ENCODE measurements at places on chromosomes 7 and 10.

- no peak for DNase-seq
Observed at GRCh38 chr7:44634839-44635591, 28.6 kb downstream of the OGDH start.

DNA sequence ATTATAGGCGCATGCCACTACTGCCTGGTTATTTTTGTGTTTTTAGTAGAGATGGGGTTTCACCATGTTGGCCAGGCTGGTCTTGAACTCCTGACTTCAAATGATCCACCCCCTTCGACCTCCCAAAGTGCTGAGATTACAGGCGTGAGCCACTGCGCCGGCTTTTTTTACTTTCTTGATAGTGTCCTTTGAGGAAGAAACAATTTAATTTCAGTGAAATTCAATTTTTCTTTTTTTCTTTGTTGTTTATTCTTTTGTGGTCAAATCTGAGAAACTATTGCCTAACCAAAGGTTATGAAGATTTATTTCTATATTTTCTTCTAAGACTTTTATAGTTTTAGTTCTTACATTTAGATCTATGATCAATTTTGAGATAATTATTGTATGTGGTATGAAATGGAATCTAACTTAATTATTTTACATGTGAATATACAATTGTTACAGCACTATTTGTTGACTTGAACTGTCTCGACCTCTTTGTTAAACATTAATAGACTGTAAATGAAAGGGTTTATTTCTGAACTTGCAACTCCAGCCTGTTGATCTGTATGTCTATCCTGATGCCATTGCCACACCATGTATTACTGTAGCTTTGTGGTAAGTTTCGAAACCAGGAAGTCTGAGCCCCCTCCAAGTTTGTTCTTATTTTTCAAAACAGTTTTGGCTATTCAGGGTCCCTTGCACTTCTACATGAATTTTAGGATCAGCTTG is 19.8 kb upstream of the RASSF4 start:
- no peak for DNase-seq

GRCh38 chr10:75358835-75359421 is 42.6 kb downstream of the ZNF503 start:
- DNase-seq = peak; percentile 87

DNA sequence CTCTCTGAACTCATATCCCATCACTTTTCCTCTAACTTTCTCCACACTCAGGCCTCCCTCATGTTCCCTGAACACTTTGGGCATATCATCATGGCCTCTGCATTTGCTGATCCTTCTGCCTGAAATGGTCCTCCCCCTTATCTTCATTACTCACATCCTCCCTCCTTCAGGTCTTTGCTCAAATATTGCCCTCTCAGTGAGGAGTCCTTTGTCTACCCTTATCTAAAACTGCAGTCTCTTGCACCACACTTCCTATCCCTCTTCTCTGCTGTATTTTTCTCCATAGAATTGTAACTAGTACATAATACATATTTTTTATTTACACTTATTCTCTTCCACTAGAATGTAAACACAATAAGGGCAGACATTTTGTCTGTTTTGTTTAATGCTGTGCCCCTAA is 41.7 kb downstream of the DNAJC1 start:
- DNase-seq = no peak

DNA sequence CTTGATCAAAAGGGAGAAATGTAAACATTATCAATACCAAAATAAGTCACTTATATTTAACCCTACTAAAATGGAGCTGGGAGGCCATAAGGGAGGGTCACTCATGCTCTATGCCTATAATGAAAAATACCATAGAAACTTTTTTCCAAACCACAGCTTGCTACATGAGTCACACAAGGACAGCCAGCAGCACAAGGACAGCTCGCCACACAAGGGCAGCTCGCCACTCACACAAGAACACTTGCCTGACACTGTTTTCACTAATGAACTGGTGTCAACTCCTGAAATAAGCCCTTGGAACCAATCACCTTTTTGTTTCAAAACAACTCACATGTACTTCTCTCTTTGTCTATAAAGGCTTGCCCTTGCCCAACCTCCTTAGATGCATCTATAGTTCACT is 43.3 kb downstream of the FRMPD2 start:
- DNase-seq = peak; percentile 55

DNA sequence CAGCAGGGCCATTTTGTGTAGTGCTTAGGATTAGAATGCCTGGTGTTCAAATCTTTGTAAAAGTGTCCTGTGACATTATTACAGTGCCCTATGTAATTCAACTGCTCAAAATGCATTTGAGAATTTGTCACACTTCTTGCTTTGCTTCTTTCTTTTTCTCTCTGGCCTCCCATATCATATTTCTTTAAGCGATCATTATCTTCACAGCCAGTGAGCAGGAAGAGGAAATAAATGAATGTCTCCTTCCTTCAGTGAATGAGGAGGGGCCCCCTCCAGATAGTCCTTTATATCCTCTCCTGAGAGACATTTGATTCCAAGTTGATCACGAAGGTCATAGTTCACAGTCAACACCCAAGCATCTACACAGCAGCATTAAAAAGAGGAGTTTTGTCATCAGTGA is 425.1 kb upstream of the NPVF start:
- no peak for DNase-seq

DNA sequence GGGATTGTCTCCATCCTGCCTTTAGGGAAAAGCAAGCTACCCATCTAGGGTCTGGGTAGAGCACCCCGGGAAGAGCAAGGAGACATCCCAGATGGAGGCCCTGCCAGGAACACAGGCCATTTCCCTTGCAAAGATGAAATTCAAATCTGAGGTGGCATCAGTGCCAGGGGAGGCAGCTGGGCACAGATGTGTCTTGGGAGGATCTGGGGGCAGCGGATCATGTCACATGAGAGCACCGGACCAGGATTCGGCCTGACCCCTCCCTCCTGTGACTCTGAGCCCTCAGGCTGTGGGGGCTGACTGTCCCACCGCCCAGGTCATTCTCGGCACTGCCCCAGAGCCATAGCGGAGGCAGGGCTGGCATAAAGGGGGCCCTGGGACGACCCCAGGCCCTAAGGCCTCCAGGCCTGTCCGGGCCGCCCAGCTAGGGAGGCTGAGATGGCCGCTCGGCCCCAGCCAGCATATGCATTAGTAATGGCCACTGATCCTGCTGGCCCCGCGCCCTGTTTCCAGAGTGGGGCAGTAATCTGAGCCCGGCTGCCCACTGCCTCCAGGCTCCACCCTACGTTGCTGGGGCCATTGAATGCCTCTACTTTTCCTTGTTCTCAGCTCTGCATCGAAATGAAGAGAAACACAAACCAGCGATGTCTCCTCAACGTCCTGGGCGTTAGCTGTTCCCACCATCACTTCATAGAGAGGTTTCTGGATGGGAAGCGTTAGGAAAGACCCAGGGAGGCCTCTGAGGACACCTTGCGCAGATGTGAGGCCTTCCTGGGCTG is 148.5 kb downstream of the UBE2H start:
- DNase-seq = no peak

DNA sequence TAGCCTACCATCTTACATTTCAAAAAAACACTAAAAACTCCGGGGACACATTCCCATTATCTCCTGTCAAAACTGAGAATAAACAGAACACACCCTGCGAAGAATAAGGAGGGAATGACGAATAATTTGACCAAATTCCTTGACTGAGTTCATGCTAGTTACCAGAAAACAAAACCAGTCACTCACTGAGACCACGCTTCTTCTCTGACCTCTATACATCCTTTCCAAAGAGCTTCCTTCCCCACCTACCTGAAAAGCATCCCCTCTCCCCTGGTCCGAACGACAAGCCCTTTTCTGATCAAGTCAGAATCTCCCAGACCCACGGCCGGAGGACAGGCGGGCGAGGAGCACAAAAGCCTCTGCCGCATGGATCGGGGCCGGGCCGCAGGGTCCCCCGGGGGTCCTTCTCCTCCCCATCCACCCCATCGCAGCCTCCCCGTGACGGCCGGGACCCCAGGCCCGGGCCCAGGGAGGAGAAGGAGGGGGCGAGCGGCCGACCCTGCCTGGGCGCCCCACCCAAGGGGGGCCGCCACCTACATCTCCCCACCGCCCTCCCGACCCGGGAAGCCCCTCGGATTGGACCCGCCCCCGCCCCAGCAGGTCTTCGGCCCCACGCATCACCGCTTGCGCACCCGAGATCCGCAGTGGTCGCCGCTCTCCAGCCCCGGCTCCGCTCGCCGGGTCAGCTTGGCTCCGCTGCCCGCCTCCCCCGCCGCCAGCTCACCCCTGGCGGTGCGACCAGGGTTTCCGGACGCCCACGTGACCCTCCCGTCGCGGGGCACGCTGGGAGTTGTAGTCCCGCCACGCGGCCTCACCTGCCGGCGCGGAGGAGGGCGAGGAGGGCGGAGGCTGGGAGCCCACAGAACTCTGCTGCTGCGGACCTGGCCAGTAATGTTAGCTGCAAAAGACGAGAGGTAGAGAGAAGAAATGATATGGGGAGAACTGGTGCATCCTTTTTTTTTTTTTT is at the start of gene SLC37A3:
TSS of gene SLC37A3 (minus strand) at position 747 of the 967 bp plus-strand sequence. CDS start 16,004 bp downstream, outside the sequence.
- DNase-seq = peak; percentile 78

DNA sequence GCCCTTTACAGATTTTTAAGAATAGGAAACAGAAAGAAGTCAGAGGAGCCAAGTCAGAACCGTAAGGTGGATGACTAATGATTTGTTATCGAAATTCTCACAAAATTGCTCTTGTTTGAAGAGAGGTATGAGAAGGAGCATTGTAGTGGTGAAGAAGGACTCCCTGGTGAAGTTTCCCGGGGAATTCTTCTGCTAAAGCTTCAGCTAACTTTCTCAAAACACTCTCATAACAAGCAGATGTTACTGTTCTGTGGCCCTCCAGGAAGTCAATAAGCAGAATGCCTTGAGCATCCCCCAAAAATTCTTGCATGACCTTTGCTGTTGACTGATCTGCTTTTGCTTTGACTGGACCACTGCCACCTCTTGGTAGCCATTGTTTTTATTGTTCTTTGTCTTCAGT is 152.9 kb downstream of the HGF start:
- DNase-seq = peak; percentile 61

GRCh38 chr7:73742753-73743641 is 4.4 kb upstream of the ABHD11 start:
- peak; percentile 70 for DNase-seq

GRCh38 chr10:130512936-130513335 is 376.7 kb downstream of the GLRX3 start:
- no peak for DNase-seq

DNA sequence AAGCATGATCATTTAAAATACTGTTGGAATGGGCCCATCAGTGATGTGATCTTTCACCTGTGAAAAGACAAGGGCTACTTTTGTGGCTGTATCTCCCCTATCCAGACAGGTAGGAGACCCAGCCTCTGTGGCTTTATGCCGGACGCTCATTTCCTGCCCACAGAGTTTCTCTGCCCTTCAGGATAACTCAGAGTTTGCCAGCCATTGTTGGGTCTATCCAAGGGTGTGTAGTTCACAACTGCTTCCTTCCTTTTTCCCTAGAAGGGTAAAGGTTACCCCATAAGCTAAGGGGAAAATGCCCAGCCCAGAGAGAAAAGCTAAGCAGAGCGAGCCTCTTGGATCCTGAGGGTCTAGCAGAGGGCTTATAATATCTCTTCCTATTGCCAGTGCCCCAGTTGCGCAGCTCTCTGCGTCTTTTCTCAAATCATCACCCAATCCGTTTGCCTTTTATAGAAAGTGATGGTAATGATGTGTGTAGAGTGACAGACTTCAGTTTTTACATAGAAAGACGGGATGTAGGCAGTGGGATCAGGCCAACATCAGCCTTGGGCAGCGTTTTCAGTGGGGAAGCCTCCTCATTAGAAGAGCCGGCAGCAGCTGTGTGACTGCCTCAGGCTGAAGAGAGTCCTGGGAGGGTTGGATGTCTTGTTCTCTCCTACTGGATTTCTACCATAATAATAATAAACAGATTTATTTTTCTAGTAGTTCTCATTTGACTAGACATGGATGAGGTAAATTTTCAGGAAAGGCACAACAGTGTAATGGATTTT is 80.5 kb downstream of the MET start:
- no peak for DNase-seq

DNA sequence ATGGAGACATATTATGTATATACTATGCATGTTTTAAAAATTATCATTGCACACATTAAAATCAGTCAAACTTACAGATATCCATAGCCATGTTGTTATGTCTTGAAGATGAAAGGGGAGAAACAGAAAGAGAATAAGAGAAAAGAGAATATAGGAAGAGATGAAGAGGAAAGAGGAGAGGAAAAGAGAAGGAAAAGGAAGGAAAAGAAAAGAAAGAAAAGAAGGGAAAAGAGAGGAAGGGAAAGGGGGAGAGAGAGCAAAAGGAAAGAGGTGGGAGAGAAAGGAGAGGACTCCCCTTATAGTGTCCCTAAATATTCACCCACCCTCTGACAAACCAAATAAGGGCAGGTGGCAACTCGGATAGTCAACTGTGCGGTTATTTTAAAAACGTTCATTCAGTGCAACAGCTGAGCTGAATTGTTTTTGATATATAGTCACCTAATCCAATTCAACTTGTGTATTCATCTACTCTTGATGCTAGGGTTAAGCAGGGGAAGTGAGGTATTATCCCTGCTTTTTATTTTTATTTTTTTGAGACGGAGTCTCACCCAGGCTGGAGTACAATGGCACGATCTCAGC is 14.6 kb downstream of the SVIL start:
- DNase-seq = no peak

GRCh38 chr7:141210862-141211261 is 137.0 kb downstream of the TMEM178B start:
- no peak for DNase-seq

DNA sequence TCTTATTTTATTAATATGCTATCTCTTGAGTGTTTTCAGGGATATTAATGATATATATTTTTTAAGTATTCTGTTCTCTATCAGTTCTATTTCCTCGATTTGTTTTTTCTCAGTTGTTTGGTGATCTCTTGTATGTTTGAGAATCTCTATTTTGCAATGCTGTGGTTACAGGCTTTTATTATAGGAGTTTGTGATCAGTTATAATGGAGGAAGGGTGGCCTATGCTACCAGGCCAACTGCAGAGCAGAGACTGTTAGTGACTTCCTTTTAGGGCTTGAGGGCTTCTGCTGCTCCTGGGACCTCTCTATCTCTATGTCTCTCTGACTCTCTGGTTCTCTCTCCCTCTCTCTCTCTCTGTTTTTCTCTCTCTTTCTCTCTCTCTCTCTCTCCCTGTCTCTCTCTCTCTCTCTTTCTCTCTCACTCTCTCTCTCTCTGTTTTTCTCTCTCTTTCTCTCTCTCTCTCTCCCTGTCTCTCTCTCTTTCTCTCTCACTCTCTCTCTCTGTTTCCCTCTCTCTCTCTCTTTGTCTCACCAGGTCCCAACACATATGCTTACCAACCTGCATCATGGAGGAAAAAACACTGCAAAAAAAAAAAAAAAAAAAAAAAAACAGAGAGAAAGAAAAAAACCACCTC is 69.4 kb upstream of the CAV2 start:
- no peak for DNase-seq

GRCh38 chr10:78155722-78156121 is 122.1 kb downstream of the RPS24 start:
- DNase-seq = no peak

Data from M059J (cell line).